Stimulated activated CD4-positive, alpha-beta T cell treated with anti-CD3 and anti-CD28 coated beads, TNF-alpha, amount 100 ng/mL, for 4 hours (primary cell): ENCODE measurements at places on chromosomes 3 and 15.

DNA sequence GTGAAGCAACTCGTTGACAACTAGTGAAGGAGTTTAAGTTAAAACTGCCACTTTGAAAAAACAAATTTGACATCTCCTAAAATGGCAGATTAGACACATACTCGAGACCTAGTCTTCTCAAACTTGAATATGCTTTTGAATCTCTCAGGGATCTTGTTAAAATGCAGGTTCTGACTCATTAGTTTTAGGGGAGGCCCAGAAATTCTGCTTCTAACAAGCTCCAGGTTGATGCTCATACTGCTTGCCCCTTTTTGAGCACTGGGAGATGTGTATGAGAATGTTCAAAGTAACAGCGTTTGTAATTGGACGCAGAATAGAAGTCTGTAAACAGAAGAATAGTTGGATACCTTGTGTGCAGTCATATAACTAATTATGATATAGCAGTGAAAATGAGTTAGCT, 1.6 kb downstream of the C3orf38 start:
- DNase-seq: no peak

- no peak for DNase-seq
These were observed 348.6 kb upstream of the CCDC54 start for GRCh38 chr3:107028626-107029025.

- DNase-seq: no peak
These were observed 166.4 kb upstream of the TP63 start for GRCh38 chr3:189464799-189465198.

DNA sequence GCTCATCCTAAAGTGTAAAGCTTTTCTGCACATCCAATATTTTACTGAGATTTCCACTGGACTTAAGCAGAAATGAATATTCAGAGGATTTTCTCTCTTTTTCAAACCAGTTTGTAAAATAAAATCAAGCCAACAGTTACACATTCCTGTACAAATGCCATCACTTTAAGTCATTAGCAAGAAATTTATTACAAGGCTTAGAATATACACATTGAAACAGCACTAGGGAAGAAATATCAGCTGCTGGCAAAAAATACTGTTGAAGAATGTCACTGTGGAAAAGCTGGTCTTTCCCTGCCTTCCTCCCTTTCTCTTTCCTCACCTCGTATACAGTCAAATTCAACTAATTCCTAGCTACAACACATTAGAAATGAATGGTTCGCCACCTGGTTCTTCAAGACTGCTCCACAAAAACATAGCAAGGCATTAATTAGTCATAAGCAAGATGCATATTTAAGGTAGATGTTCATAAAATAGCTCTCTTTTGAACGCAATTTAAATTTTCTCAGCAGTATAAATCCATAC, 21.3 kb downstream of the PLOD2 start:
- DNase-seq: no peak

- no peak for DNase-seq
These were observed 145.2 kb downstream of the THRB start for GRCh38 chr3:24349367-24350019.

- no peak for DNase-seq
These were observed 3.6 kb downstream of the RNF168 start for GRCh38 chr3:196499807-196500524.

DNA sequence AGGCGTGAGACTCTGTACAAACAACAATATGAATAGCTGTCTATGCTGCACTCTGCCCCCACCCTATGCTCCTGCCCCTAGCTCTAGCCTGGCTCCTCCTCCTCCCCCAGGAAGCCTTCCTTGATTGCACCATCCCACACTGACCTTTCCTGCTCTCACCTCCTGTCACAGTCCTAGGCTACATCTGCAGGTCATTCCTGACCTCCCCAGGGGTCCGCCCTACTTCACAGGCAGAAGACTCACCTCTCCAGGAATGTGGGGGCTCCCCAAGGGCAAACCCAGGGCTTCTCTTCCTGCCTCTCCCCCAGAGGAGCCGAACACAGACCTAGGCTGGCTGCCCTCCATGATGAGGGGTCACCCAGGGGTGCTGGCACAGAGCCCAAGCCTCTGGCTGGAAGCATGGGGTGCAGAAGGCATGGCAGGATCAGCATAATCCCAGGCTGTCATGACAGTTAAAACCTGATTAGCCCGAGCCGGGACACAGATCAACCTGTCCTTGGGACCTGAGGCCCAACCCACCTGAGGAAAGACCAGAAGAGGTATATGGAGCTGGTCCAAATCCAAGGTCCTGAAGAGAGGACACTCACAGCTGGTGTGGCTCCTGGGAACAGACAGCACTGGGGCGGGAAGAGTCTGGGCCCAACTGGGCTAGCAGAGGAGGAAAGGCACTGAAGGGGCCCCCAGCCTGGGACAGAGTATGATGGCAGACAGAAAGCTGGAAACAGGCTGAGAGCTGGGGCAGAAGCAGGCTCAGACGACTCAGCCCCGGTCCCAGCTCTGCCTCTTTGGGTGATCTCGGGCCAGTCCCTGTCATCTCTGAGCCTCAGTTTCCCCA, 5.9 kb downstream of the SEMA7A start:
- DNase-seq: no peak

GRCh38 chr15:100383302-100384107, 41.7 kb upstream of the ADAMTS17 start:
- no peak for DNase-seq
